Stimulated activated CD4-positive, alpha-beta T cell treated with anti-CD3 and anti-CD28 coated beads, Interleukin-12 subunit alpha, Interleukin-12 subunit beta, amount 100 ng/mL, for 24 hours (primary cell): ENCODE measurements at places on chromosomes 5 and 9.
A peak's percentile ranks its signal among the peaks of the same experiment; 100 is the strongest.

DNA sequence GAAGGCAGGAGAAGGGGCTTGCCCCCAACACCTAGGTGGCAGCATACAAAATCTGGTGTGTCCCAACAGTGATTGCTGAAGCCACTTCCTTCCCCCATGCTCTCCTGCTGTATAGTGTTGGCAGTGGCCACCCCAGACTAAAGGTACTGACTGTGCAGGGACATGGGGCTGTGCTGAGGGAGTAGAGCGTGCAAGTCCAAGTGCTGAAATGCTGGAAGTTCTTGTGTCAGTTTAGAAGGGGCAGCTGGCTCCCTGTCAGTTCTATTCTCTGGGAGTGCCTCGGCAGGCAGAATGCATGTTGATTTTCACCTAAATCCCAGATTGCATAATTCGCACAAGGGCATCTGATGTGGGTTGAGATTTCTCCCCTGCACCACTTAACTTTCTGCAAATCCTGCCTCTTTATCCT is 68.6 kb downstream of the GDNF start:
- no peak for DNase-seq

GRCh38 chr5:151709109-151709735 is 22.5 kb upstream of the SPARC start:
- no peak for DNase-seq

DNA sequence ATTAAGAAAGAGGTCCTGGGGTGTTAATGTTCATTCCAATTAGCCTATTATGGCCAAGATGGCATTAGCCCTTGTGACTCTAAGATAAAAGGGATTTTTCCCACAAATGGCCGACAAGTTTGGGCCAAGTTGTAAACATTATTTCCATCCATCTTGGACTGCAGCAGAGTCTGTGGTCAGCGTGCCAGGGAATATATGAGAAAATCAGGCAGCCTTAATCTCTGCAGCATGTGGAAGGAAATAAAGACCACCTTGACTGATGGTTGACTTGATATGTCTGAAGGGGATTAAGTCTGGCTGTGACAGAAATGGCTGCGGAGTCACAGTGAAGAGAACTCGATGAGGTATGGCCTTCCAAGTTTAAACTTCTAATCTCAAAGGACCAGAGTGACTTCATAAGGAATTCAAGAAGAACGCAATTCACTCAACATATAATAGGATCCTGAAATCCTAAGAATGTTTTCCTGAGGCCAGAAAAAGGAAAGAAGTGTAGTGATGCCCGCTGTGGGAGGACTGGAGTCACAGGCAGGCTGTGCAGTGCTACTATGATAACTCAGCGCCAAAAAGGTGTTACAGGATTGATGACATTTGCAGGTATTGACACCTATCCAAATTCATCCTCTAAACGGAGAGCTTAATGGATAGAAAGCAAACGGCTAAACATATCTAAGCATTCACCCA is 287.1 kb downstream of the SEC61B start:
- DNase-seq: no peak

DNA sequence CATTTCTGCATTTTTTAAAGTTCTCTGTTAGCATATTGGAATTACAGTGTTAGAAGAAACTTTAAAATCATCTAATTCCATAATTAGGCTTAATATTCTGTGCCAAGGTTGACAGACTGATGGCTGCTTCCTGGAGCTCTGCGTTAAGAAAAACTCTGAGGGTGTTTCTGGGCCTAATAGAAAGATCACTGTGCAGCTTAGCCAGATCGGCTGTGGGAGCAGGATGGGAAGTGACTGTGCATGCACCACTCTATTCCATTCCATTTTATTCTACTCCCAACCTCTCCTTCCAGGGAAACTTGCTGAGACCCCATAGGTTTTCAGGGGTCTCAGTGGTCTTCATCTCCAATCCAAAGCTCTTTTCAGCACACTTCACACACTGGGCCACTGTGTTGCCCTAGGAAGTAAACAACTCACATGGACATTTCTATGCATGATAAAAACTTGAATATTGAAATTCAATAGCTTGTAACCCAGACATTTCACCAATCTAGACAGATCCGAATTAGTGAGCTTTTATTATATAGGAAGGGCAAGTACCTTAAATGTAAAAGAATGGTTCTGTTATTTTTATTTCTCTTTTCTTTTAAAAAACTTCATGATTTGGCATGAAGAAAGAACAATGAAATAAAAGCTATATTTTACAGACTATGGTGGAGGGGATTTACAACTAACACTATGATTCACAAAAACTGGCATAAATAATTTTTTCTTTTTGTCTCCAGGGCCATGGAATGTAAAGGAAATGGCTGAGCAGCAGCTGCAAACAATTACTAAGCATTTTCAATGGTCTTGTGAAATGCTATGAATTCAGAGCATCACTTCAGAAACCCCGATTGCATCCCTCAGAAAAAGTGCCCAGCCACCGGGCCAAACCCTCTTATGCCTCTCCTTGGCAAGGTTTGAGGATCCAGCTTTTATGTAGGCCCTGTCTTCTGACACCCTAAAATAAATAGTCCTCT is 51.4 kb upstream of the DAB2 start:
- no peak for DNase-seq

- DNase-seq: no peak
These were observed 465.6 kb upstream of the KIF2A start for GRCh38 chr5:61840361-61840760.

DNA sequence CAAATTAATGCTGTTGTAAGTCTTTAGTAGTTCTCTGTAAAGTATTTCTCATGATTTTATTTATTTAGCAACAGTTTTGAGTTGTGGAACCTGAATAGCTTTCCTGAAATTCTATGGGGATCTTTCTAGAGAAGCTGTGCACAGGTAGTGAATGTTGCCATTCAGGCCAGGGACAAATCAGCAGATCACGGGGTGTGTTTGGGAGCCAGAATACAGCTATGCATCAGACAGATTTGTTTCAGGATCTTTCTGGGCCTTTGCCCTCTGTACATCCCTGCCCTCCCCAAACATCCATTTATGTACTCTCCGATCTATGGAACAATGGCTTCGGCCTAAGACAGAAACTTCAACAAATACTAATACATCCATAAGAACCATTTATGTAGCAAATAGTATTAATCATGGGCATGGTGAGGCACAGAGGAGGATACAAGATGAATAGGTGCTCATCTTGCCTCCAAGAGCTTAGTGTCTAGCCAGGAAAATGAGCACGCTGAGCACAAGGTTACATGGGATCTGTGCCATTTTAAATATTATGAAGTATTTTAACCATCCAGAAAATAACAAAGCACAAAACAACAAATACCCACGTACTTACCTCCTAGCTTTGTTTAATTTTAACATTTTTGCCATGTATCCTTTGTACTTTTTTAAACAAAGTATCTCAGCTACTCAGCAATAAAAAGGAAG is 13.1 kb downstream of the ARHGEF37 start:
- no peak for DNase-seq

- DNase-seq: peak; percentile 75
These were observed 8.3 kb upstream of the TBC1D2 start for GRCh38 chr9:98263482-98264357.

GRCh38 chr5:136062366-136063274 is 33.8 kb downstream of the TGFBI start:
- DNase-seq: no peak

GRCh38 chr9:110170357-110171257 is 37.4 kb downstream of the C9orf152 start:
- no peak for DNase-seq

GRCh38 chr9:5841771-5842573 is 9.1 kb upstream of the ERMP1 start:
- DNase-seq: peak; percentile 38

GRCh38 chr9:86827893-86828292 is 119.4 kb downstream of the GAS1 start:
- no peak for DNase-seq
